ENCODE measurements at places on chromosomes 1 and 21. TPM values are rescaled to one million over a fixed set of nuclear protein-coding genes. Genes with fewer than 3 reads are reported as not detected.

- DNase-seq: no peak
Observed at GRCh38 chr1:161792740-161793139, 26.6 kb downstream of the ATF6 start.

ZNF593OS gene
- total RNA-seq: not detected

DNA sequence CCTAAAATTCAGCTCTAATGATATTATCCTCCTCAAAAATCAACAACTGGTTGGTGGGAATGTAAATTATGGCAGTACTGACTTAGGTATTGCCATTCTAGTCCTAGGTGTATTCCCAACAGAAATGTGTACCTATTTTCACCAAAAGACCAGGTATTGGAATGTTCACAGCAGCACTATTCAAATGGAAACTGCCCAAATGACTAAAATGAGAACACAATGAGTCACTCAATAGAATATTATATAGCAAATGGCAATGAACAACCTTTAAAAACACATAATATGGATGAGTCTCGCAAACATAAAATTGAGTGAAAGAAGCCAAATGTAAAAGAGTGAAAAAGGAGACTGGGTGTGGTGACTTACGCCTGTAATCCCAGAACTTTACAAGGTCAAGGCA lies 44.9 kb downstream of the GADD45A start:
- no peak for DNase-seq

- no peak for DNase-seq
Observed at GRCh38 chr1:65541161-65541560, 120.7 kb downstream of the LEPR start.

DNA sequence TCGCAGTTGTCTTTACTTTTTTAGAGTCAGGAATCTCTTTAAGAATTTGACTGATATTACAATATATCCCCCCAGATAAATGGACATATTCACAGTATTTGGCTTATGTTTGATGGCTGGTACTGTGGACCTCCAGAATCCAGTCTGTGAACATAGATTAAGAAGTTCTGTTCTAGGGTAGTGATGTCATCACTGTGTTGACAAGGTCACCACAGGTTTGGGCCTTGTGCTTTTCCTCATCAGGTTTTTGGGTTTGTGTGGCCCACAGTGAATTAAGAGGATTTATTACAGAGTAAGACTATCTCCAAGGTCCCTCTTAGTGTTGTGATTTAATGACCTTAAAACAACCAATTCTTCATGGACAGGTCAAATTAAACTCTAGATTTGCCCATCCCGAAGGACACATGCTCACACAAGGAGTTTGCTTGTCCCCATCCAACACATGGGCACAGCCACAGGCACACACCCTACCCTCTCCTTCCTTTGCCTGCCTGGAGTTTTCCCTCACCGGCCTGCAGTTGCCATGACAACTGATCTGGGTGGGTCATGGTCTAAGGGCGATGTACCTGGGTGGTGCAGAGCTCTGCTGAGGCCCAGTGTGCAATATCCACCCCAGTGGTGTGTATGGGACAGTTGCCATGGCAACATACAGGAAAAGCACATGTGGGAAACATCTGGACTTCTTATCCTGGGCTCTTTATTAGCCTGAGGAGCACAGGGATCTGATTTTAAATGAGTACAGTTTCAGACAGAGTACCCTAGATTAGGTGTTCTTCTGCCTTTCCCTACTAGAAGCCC lies 98.6 kb downstream of the NAV1 start:
- no peak for DNase-seq

DNA sequence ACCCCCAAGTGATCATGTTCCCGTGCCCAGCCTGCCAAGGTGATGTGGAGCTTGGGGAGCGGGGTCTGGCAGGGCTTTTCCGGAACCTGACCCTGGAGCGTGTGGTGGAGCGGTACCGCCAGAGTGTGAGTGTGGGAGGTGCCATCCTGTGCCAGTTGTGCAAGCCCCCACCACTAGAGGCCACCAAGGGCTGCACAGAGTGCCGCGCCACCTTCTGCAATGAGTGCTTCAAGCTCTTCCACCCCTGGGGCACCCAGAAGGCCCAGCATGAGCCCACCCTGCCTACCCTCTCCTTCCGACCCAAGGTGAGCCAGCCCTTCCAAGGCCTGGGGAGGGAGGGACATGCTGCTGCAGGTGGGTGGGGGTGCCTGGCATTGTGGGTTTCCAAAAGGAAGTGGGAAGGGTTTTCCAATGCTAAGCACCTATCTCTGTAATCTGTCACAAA lies 2.3 kb downstream of the TRIM46 start:
- DNase-seq: peak; percentile 17

GRCh38 chr1:53180226-53180625 lies 16.4 kb upstream of the CPT2 start:
- no peak for DNase-seq

FAM163A gene
- total RNA-seq: 0.25 TPM

GRCh38 chr1:90725657-90726424 lies 8.7 kb upstream of the BARHL2 start:
- DNase-seq: no peak

- peak; percentile 31 for DNase-seq
Observed at GRCh38 chr1:111769517-111770146, 13.9 kb downstream of the DDX20 start.

CD1B gene
- total RNA-seq: not detected

DNA sequence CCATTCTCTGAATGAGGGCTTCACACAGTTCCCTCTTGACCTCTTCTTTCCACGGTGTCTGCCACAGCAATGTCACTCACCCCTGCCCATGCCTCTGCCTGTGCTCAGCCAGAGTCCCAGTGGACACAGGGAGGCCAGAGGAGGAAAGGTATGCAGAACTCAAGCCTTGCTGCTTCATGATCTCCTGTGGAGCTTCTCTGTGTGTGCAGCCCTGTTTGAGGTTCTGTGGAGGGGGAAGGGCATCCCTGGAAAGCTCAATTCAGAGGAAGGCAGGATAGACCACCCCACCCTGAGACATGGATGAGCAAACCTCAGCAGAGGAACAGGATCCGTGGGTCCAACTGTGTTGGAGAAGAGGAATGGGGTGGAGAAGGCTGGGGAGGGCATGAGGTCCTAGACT lies 2.0 kb downstream of the HCN3 start:
- DNase-seq: no peak

ESPN gene
- not detected for total RNA-seq

DNA sequence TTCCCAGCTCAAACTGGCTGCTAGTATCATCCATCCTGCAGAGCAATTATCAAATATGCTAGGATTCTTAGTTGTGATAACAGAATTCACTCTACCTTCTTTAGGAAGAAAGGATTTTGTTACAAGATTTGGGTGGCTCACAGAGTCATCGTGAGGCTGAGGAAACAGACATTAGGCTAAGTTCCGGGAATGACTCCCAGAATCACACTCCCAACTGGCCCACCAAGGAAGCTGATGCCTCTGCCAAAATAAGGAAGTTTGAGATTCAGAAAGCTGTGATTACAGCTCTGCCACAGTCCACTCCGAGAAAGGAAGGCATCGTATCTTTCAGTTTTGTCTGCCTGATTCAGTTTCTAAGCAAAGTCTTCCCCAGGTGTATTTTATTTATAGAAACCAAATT lies 50.6 kb upstream of the LYPLAL1 start:
- DNase-seq: peak; percentile 31

DNA sequence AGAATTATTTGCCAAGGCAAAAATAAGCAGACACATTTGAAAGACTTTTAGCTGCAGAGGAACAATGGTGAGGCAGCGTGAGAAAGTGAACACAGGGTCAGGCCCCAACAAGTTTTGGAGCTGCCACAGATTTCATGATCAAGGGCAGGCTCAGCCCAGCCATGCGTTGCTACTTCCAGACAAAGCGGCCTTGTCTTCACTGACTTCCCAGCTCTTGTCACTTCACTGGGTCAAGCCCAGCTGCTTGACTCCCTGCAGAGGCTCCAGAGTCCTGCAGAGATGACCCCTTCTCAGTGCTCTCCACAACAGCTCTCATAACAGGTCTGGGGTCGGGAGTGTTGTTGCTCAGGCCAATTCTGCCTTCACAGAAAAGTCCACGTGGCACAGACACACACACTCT lies 35.8 kb downstream of the HHAT start:
- peak; percentile 23 for DNase-seq

- no peak for DNase-seq
Observed at GRCh38 chr1:150234309-150234565, 1.7 kb downstream of the ANP32E start.

DNA sequence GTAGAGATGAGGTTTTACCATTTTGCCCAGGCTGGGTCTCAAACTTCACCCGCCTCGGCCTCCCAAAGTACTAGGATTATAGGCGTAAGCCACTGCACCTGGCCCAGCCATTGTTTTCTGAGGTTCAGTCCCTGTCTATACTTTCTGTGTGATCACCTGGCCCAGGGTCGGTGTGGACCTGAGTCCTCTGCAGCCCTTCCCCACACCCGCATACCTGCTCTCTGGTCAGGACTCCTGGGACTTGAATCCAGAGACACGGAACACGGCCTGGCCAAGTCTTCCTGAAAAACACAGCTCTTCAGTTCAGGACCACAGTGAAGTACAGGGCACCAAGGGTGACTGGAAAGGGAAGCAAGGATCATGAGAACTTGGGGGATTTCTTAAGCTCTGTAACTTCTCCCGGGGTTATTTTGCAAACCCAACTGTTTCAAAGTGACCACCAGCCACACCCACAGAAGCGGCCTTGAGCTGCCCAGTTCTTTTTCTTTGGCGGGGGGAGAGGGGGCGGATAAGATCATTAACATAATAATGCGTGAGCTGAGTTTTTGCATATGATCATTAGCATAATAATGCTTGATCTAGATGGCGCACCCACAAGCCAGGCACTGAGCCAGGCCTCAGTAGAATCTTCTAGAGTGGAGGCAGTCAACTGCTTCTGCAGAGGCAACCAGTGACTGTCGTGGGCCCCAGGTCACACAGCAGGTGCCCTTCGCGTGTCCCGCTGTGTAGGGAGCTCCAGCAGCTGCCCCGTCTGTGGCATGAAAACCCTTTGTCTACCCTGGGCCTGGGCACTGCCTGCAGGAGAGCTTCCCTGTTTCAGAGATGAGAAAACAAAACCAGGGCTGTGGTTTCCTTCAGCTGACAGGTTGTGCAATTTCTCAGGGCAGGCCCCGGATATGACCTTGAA lies 1.7 kb upstream of the NADK start:
- peak; percentile 61 for DNase-seq

- DNase-seq: no peak
Observed at GRCh38 chr1:121586369-121587229, 401.8 kb downstream of the SRGAP2C start.

GJA9 gene
- total RNA-seq: not detected

DNA sequence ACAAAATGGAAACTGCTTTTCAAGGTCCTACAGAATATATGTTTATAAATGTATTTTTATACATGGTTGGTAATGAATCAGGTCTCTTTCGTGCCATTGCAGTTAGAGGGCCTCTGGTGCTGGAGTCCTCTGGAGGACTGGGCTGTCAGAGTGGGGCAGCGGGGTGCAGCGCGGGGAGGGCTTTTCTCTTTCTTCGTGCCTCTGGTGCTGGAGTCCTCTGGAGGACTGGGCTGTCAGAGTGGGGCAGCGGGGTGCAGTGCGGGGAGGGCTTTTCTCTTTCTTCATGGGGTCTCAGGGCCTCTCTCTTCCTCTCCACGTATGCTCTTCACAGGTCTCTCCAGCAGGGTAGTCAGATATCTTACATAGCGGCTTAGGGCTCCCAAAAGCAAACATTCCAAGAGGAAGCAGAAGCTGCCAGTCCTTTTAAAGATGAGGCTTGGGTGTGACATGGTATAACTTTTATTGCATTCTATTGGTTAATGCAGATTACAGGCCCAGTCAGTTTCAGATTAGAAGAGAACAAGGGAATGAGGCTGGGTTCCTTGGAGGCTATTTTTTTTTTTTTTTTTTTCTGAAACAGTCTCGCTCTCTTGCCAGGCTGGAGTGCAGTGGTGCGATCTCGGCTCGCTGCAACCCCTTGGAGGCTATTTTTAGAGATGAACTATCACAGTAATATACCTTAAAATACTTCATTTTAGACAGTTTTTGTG lies 13.1 kb downstream of the SDCCAG8 start:
- DNase-seq: no peak

- DNase-seq: no peak
Observed at GRCh38 chr1:221632072-221632471, 109.8 kb downstream of the DUSP10 start.

DNA sequence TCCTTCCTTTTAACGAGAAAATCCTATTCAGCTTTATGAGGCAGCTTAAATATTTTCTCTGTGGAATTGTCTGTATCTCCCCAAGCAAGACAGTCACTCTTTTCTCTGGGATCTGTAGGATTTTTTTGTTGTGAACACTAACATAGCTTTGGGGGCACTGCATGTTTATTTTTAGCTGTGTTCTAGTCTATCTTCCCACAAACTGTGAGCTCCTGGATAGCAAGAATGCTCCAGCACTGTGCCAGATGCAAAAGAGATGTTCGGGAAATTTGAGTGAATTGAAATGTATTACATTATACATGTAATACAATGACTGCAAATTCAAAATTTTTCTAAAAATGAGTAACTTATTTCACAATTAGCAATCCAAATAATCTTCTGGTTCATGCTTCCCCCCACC lies 282.2 kb downstream of the PLPP3 start:
- DNase-seq: no peak

DNA sequence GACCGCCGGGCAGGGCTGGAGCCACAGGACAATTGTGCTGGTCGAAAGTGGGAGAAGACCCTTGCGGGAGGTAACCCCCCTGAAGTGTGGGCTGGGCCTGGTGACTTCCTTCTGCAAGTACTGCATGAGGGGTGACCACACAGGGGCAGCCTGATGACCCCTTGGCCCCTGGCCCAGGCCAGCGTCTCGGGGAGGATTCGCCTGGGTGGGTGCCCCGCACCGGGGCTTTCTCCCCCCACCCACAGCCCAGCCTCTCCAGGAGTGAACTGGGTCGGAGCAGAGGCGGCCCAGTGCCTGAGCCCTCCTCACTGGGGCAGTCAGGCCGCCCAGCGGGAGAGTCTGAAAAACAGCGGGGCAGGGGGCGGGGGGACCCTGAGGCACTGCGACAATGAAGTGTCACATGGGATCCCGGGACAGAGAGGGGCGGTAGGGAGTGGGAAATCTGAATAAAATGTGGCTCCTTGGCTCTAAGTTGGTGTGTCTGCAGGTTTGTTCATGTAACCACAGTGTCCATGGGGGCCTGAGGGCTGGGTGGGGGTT lies 1.6 kb upstream of the DNMT3L start:
- peak; percentile 39 for DNase-seq

RPL11 gene
- total RNA-seq: 341 TPM

SLC9C2 gene
- not detected for total RNA-seq

CEP170 gene
- 67.2 TPM for total RNA-seq

DNA sequence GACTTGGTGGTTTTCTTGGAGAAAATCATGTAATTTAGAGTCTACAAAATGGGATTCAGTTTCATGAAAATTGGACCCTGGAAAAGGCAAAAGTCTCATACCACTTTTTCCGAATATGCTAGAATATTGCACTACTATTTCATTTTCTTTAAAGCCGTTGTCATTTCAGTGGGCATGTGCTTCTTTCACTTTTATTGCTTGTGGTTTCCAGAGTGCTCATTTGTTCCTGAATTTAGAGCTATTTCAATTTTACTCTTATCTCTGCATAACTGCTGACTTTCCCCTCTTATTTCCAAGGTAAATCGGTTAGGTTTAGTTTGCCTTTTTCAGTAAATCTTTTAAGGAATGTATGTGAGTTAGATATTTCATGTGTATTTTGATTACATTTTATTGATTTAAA lies 11.6 kb downstream of the HHAT start:
- no peak for DNase-seq

C1QTNF12 gene
- total RNA-seq: 0.75 TPM

- DNase-seq: no peak
Observed at GRCh38 chr1:20357796-20358195, 67.1 kb downstream of the VWA5B1 start.

GRCh38 chr1:233295237-233295974 lies at the start of gene PCNX2:
Gene PCNX2, minus strand, starts transcription at chr1:233295725. Its CDS starts 247 bp downstream, at chr1:233295478.
- no peak for DNase-seq

GRCh38 chr1:111538343-111539025 lies 35.1 kb upstream of the ADORA3 start:
- DNase-seq: no peak
